ENCODE measurements at places on chromosomes 3 and 15.
A peak's percentile ranks its signal among the peaks of the same experiment; 100 is the strongest.

DNA sequence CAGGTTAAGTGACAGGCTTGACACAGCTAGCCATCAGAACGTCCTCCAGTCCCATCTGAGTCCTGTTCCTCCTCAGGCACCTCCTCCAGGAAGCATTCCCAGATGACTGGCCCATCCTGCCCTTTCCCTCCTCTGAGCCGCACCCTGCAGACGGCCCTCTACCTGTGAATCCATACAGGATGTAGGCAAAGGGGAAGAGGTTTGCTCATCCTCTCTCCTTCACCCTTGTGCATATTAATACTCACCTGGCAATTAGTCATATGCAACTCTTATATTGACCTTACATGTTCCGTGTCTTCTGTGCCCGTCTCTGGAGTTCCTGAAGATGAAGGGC is 61.9 kb downstream of the SMAD3 start:
- peak; percentile 94 for DNase-seq

GRCh38 chr3:170539897-170540296 is 46.0 kb downstream of the SLC7A14 start:
- no peak for DNase-seq

GRCh38 chr15:66224946-66225345 is 28.6 kb downstream of the MEGF11 start:
- DNase-seq, result no peak

DNA sequence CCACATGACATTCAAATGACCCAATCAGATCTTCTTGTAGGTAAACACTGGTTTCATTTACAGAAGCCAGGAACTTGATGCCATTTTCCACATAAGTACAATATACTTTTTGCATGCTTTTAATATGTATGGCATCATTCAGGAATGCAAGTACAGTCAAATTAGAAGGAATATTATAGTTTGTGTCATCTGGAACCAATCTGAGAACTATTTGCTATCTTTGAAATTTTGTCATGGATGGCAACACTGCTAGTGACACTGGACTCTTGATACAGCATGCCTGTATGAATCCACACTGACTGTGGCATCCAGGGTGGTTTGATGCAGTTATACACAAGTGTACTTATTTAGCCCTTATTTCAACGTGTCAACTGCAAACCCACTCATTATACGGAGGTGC is 141.6 kb downstream of the EBLN2 start:
- no peak for DNase-seq

DNA sequence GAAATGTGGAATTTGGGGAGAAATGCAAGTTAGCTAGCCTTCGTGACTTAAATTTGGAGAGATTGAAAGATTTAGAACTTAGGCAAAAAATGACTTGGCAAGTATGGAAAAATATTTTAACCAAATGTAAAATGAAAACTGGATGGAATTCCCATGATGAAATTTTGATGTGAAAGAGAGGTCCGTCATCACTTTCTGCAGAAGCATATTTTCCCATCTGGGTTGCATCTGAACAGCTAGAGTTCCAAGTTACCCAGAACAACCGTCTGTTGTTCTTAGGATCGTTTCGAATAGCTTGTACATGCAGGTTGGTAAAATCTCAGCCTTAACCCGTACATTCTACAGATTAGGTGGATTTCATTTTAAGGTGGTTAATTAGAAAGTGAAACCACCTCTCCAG is 136.3 kb downstream of the GHSR start:
- DNase-seq, result no peak

DNA sequence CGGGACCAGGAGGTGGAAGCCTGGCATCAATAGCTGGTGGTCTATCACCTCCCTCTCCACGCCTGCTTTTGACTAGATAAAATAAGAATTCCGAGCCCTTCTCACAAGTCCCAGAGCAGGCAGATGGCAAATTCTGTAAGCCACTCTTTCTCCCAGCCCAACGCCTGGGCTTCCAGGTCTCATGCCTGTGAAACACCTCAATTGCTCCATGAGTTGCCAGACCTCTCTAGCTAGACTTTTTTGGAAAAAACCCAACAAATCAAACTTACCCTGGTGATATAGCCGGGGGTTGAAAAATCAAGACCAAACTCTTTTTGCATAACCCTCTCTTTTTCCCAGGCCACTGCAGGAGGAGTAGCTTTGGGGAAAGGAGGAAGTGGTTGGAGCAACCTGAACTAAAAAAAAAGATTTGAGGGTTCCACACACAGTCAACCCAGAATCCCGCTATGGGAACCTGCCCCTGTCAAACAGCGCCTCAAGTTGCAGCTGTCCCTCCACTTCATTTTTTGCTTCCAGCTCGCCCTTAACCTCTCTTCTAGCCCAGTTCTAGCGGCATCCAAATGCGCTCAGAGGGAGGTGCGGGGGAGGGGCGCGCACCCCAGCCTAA is 7.0 kb downstream of the BHLHE40 start:
- DNase-seq, result peak; percentile 74

DNA sequence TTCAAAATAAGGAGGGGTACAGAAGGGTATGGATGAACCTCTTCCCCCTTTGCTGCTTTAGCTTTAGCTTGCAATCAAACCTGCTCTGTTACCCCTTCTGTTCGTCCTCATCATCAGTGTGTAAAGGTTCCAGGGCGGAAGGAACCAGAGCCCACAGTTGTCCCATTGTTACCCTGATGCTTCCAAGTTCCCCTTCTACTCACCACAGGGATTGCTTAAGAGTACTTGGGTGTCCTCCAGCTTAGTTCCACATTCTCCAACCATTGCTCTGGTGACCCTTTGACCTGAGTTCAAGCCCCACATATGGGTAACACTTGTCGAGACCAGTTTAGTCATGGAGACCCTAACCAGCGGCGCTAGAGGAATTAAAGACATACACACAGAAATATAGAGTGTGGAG is 1080.1 kb upstream of the ALCAM start:
- no peak for DNase-seq

DNA sequence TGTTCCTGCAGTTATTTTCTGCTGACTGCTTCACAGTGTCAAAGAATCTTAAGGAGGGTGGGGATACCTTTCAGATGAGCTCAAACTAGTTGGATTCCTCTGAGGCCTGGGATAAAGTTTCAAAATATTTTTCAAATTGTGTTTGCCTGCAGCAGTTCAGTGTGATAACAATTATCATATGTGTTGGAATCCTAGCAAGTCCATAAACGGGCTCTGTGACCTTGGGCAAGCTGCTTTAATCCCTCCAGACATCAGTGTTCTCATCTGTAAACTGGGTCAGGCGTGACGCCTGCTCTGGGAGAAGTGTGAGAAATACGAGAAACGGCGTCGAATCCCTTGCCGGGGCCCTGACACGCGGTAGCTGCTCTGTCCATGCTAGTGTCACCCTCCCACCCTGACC is 153.5 kb downstream of the UACA start:
- no peak for DNase-seq

DNA sequence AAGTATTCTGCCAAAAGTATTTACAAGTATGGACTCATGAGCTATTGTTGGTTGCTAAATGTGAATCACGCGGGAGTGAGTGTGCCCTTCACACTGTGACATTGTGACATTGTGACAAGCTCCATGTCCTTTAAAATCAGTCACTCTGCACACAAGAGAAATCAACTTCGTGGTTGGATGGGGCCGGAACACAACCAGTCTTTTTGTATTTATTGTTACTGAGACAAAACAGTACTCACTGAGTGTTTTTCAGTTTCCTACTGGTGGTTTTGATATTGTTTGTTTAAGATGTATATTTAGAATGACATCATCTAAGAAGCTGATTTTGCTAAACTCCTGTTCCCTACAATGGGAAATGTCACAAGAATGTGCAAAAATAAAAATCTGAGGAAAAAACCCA is 30.3 kb downstream of the SYNM start:
- no peak for DNase-seq

DNA sequence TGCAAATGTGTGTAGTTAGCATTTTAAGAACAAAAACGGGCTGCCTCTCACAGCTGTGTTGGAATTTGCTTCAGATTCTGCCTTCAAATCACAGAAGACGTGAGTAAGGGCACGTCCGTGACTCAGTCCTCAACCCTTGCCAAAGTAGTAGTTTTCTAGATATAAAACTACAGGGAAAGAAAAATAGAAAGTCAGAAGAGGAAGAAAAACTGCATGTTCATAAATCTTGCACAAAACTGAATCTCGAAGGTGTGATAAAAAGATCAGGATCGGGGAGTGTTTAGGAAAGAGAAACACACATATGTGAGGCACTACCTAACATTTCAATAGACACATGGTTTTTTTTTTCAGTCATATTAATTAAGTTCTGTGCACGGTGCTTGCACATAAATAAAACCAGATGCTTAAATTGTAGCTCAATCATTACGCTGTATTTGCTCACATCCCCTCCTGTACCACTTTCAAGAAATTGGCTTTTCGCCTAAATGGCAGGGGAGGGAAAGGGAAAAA is 71.7 kb downstream of the P3H2 start:
- DNase-seq, result peak; percentile 69

GRCh38 chr15:48717458-48717857 is 71.9 kb upstream of the FBN1 start:
- no peak for DNase-seq

- peak; percentile 55 for DNase-seq
Measured at GRCh38 chr3:25483456-25483855, 55.4 kb downstream of the RARB start.

GRCh38 chr3:98690876-98691275 is 72.3 kb upstream of the ST3GAL6 start:
- peak; percentile 21 for DNase-seq

GRCh38 chr3:119308355-119308754 is 14.2 kb downstream of the ARHGAP31 start:
- DNase-seq, result no peak

GRCh38 chr3:31159331-31160039 is 265.0 kb upstream of the GADL1 start:
- no peak for DNase-seq

DNA sequence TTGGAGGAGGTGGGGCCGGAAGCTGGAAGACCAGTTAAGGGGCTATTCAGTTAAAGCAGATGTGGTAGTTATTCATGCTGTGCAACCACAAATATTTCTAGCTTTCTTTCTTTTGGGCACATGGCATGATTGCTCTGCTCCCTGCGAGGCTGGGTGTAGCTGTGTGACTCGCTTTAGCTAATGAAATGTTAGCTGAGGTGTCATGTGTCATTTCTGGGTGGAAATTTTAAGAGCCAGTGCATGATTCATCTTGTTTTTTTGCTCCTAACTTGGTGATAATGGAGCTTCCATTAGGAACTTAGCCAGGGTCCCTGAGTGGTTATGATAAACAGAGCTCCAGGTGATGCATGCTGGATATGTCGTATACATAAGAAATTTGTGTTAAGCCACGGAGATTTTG is 300.6 kb downstream of the SATB1 start:
- peak; percentile 94 for DNase-seq

DNA sequence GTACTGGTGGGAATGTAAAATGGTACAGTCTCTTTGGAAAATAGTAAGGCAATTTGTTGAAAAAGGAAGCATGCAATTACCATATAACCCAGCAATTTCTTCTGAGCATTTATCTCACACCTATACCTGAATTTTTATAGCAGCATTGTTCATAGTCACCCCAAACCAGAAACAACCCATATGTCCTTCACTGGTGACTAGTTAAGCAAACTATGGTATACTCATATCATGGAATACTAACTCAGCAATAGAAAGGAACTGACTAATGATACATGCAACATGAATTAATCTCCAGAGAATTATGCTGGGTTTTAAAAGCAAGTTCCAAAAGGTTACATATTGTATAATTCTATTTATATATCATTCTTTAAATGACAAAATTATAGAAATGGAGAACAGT is 60.2 kb downstream of the TRAT1 start:
- no peak for DNase-seq

DNA sequence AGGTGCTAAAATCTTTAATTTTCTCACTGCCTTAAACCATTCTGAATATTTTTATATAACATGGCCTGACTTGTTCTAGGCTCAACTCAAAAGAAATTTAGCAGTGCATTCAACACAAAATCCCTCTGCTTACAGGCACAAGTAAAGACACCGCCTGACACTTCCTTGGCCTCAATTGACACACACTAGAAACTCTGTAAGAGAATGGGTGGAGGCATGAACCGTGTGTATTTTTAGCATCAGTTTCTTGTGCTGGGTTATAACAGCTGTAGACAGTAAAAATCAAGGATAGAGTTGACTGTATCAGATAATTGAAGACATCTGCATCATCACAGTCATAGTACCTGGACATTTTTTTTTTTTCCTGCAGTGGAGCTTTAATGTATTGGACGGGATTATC is 54.3 kb downstream of the SLC9A9 start:
- no peak for DNase-seq

GRCh38 chr3:21670386-21670785 is 80.6 kb downstream of the ZNF385D start:
- DNase-seq, result no peak

DNA sequence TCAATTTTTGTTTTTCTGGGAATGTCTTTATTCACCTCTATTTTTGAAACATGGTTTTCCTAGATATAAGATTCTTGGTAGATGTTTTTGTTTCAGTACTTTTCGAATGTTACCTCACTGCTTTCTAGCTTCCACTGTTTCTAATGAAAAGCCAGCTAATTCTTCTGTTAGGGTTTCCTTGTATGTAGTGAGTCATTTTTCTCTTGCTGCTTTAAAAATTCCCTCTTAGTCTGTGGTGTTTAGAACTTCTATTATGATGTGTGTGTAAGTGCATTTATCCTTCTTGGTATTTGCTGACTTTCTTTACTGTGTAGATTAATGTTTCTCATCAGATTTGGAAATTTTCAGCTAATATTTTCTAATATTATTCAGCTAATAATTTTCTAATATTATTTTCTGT is 151.1 kb upstream of the OSTN start:
- DNase-seq, result peak; percentile 36

DNA sequence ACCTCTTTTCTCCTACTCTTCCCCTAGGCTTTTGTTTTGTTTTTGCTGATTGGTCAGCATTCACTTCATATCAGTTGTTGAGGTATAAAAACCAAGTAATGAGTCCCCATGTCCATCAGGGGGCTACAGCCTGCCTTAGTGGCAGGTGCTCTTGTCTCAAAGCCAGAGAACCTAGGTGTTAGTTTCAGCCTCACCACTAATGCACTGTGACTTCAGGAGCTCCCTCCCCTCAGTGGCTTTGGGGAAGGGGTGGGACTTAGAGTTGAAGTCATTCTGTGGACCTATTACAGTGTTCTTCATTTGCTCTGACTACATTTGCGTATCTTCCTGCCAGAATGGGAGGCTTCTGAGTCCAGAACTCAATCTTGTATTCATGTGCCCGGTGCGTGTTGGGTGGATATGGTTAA is 41.6 kb downstream of the NR2C2 start:
- DNase-seq, result no peak

DNA sequence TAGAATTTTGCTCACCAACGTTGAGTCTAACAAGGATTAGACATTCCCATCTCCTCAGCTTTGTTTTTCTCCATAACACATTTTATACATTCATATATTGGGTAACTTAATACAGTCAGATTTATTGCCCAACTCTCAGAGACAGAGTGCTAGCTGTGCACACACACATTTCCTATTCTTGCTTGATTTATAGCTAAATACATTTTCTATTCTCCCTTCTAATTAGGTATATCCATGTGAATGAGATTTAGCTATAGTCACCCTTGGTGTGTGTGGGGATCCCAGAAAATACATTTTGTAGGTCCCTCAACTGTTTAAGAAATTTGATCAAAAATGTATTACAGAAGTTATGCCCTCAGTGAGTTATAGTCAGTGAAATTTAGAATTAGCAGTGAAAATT is 715.4 kb downstream of the NSUN3 start:
- no peak for DNase-seq

Measured in kidney tubule cell (primary cell).